ENCODE measurements at places on chromosomes 7 and 10.
A peak's percentile ranks its signal among the peaks of the same experiment; 100 is the strongest.

DNA sequence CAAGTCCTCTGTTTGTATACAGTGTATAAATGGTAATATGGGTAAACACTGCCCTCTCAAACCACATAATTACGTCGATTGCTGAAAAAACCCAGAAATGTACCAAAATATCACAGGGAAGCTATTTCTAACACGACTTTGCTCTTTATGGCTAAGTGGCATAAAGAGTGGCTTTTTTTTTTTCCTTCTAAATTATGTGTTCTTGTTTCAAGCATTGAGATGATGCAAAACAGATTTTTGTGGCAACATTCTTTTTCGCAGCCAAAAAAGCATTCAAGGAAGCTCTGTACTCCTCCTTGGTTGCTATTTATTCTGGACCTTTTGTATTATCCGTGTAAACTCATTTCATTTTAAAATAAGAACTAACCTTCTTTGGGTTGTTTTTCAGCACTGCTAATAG lies 138.9 kb downstream of the VTI1A start:
- no peak for DNase-seq

DNA sequence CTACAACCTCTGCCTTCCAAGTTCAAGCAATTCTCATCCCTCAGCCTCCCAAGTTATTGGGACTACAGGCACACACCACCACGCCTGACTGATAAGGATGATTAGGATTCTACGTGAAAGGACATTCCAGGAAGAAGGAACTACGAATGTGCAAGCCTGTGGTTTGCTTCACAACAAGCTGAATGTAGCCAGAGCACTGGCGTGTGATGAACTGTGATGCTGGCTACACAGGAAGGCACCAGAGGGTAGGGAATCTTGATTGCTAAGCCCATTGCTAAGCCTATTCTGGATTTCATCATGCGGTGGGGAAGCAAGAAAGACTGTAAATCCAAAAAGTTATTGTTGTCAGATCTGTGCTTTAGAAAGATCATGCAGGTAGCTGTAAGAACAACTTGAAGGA lies 72.3 kb upstream of the SRRM3 start:
- no peak for DNase-seq

DNA sequence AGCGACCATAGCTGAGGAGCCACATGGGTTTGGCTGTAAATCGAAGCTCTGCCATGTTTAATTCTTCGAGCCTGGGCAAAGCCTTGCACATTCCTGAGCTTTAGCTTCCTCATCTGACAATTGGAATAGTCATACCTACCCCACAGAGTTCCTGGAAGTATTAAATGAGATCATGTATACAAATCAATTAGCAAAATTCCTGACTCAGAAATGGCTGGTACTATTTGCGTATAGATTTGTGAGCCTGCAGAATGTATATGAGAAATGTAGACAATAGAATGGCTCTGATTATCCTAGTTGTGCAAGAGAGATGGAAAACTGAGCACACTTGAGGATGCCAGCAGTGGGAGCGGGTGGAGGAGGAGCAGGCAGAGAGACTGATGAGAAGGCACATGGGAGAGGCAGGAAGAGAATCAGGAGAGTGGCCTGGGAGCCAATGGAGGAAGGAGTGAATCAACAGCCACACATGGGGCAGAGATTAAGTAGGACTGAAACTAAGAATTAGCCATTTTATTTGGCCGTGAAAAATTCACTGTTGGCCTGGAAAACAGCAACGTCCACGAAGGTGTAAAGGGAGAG lies 128.0 kb upstream of the C1GALT1 start:
- no peak for DNase-seq

GRCh38 chr10:43177595-43177994 lies 39.4 kb downstream of the CSGALNACT2 start:
- no peak for DNase-seq

GRCh38 chr10:132113206-132113605 lies 47.5 kb downstream of the JAKMIP3 start:
- DNase-seq: peak; percentile 48

GRCh38 chr10:89421018-89421476 lies 6.7 kb downstream of the IFIT5 start:
- DNase-seq: no peak

DNA sequence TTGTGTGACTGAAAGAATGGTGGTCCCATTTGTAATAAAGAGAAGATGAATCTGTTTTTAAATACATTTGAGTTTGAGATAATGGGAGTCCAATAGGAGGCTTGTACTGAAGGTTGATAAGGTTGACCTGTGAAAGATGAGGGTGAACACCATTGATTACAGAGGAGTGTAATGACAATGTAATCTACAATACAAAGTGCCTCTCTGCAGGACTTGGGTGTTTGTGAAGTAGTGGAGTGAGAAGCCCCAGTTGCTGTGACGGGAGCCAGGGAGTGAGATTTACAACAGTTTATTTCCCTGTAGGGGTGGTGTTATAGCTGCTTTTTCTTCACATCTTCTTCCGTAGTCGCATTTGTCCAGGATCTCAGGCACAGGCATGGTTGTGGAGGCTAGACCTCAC lies 189.9 kb downstream of the EXOC4 start:
- DNase-seq: no peak

DNA sequence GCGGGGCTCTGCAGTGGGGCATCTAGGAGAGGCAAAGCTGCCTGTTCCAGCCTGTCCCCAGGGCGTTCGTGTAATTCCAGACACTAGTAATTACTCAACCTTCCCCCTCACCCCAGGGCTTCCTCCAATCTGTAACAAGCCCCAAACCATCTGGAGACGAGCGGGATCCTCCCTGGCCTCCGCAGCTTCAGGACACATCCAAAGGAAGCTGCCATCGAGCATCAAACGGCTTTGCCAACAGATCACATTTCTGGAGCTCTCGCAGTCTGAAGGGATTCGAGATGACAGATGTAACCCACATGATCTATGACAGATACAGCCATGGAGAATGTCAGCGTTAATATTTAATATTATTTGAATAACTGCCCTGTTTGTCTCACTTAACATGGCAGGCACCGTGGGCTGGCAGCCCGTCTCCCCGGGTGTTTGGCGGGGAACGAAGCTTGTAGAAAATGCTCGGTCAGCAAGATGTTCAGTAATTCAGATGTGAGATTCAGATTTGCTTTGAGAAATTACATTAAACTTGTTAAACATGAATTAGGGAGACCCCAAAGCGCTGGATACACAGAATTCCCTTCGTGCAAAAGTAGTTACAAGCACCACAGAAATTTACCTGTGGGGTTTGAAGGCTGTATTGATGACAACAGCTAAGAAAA lies 108.5 kb upstream of the C7orf33 start:
- peak; percentile 25 for DNase-seq

GRCh38 chr10:62037166-62037831 lies 135.8 kb downstream of the ARID5B start:
- no peak for DNase-seq

GRCh38 chr7:29278337-29279069 lies 83.9 kb downstream of the CHN2 start:
- DNase-seq: no peak

DNA sequence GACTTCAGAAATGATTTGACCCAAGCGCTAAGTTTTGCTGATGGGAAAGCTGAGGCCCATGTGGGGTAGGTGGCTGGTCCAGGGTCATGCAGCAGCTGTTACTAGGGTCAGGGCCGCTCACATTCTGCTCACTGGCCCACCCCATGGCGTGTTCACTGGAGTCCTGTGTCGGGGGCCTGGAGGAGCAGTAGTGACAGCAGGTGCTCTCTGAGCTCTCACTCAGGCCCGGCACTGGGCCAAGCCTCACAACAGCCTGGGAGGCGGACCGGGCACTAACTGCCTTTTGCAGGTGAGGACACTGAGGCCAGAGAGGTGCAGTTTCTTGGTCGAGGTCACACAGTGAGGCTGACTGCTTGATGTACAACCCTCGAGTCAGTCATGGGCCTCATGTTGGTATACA lies 82.7 kb downstream of the GLRX3 start:
- no peak for DNase-seq

DNA sequence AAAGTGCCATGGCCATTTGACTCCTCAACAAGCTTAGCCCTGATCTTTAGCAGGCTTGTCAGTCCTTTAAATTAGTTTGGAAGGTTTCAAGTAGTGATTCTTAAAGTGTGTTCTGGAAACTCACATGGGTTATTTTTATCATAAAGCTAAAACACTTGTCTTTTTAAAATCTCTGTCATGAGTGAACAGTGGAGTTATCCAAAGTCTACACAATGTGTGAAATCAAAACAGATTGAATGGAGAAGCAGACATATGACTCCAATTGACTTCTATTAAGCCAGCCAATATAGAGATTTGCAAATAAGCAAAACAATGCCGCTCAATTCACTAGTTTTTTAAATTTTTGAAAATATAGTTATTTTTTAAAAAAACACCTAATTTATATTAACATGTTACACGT lies 53.3 kb upstream of the SORCS3 start:
- no peak for DNase-seq

GRCh38 chr10:13165177-13165576 lies 3.8 kb downstream of the MCM10 start:
- DNase-seq: no peak

- no peak for DNase-seq
These were observed 24.6 kb downstream of the NT5C2 start for GRCh38 chr10:103168438-103168837.

DNA sequence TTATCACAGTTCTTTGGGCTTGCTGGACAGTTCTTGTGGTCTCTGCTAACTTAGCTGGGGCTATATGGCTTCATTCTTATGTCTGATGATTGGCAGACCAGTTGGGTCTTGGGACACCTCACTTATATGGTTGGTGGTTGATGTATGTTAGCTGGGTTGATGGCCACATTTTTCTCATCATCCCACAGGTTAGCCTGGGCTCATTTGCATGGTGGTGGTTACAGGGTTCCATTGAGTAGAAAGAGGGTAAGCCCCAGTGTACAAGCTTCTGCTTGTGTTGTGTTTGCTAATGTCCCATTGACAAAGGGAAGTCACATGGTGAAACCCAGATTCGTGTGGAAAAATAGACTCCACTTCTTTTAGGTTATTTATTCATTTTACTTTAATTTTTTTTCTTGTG lies 40.6 kb downstream of the TMEM60 start:
- no peak for DNase-seq

- DNase-seq: no peak
These were observed 220.0 kb downstream of the ARHGAP21 start for GRCh38 chr10:24503461-24504320.

GRCh38 chr7:131967216-131967730 lies 410.8 kb upstream of the PODXL start:
- no peak for DNase-seq

- no peak for DNase-seq
These were observed 89.3 kb upstream of the ARID5B start for GRCh38 chr10:61812052-61812721.

DNA sequence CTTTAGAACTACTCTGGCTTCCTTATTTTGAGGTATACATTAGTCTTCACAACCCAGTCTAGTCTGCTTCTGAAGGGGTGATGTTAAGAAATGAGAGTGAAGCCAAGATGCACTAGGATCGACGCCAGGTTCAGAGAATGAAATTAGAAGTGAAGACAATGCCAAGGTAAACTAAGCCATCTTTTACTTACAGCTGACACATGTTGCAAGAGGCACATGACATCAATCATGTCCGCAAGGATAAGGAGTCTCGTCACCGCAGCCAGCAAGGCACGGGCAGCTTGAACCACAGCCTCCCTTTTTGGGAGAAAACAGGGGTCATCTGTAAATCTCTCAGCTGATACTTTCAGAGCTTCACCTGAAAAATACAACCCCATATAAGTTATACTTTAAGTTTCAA lies 156.7 kb downstream of the CTNNA3 start:
- no peak for DNase-seq

DNA sequence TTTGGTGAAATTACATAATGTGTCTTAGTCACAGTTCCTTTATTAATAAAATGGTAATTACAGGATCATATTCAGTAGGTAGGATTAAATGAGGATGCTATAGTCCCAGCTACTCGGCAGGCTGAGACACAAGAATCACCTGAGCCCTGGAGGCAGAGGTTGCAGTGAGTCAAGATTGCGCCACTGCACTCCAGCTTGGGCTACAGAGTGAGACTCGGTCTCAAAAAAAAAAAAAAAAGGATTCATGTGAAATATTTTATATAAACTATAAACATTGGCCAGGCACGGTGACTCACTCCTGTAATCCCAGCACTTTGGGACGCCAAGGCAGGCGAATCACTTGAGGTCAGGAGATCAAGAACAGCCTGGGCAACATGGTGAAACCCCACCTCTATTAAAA lies 197.9 kb downstream of the IMMP2L start:
- DNase-seq: no peak

- no peak for DNase-seq
These were observed 2.4 kb downstream of the HABP2 start for GRCh38 chr10:113555245-113555644.

DNA sequence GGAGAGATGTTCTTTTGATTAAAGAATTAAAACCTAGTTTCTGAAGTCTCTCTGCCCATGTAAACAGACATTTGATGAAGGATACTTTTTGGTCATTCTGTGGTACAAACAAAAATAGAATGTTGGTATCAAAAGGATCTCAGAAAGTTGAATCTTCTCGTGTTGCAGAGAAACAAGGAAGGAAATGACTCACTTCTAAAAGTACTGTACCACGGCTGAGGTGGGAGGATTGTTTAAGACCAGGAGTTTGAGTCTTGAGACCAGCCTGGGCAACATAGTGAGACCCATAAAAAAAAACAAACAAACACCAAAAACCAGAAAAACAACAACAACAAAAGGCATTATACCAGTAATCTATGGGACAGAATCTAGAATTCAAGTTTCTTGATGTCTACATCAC lies 69.7 kb downstream of the PRSS58 start:
- DNase-seq: no peak

Measured in cerebellum (tissue), 4 donors.